Central memory CD4-positive, alpha-beta T cell (primary cell): ENCODE measurements at places on chromosomes 11 and 22.

DNA sequence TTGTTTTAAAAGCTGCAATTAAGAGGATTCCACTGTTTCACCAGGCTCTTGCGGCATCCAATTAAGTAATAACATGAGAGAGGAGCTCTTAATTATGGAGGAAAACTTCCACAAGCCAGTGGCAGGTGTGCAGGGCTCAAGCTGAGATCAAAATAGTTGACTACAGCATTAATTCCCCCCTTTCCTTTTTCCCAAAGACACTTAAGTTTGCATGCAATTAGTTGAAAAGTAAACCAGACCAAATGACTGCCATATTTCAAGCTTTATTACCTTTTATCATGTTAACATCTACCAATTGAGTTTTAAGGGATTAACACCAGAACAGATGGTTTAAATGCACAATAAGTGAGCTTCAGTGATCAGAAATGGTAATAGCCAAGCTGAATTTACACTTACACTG lies 32.1 kb downstream of the FAM168A start:
- DNase-seq = no peak

GRCh38 chr22:29747832-29748231 lies 19.0 kb downstream of the ZMAT5 start:
- DNase-seq = no peak

DNA sequence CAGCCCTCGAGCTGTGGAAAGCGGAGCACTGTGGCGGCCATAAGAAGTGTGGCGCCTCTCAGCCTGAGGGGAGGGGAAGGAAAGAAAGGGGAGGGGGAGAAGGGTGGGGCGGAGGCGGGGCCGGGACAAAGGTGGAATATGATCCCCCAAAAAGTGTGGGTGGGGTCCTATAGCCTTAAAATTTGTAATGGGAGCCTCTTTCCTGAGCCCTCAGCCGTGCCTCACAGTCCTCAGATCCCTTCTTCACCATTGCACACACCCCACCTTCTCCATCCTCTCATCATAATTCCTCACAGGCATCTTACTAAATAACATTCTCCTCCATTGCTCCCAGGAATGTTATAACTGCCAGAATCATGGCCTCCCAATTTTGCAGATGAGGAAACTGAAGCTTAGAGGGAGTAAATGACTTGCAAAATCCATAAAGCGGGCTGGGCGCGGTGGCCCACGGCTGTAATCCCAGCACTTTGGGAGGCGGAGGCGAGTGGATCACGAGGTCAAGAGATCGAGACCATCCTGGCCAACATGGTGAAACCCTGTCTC lies 600 bp upstream of the RAB6A start:
- DNase-seq = no peak

DNA sequence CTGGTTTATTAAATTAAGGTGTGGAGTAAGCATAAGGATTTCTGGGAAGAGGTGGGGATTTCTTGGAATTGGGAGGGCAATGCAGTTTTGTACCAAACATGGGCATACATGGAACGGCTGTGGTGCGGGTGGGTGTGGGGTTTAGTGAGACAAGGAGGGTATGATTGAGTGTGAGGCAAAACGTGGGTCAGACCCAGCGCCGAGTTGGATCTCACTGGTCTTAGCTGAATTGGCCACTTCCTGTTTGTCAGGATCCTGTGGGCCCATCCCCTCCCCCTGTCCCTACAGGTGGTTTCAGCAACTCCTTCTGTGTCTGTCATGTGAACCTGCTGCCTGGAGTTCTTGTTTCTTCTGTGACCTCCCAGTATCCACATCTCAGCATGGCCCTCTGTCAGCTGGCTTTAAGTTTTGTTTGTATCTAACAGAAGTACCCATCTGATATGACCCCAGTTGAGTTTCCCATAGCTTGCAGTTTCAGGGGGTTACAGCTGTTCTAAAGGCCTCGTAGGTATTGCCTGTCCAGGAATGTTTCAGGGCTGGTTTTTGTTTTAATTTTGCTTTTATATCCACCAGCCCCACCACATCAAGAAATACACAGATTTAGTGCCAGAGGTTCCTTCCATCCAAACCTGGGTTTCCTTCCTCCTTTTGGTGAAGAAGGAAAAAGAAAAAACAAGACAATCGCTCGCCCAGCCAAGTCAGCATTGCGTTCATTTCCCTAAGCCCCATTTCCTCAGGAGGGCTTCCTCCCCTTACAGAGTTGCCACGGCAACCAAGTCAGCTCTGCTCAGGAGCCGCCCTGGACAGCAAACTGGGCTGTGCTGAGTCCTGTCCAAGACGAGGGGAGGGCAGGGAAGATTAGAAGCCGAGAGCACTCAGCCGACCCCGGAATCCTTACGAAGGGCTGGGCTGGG lies 6.0 kb downstream of the APOL1 start:
- DNase-seq = no peak

DNA sequence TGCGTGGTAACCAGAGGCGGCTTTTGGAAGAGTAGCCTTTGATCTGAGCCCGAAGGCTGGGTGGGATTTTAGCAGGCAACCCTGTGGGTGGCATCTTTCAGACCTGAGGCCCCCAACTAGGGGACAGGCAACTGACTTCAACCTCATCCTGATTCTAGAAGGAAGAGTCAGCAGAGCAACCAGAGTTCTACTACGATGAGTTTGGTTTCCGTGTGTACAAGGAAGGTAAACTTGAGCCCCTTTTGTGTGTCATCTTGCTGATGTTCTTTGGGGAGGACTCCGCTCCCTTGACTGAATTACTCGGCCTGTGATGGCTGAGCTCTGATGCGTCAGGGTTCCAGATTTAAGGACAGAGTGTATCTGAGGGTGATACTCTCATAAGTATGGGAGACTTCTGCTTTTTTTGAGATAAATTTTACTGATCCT lies 31.6 kb downstream of the SGSM3 start:
- DNase-seq = no peak
